NCI-H2029 treated with DMSO at 0.1 percent for 48 hours (cell line): ENCODE measurements at places on chromosomes 3 and 15.

DNA sequence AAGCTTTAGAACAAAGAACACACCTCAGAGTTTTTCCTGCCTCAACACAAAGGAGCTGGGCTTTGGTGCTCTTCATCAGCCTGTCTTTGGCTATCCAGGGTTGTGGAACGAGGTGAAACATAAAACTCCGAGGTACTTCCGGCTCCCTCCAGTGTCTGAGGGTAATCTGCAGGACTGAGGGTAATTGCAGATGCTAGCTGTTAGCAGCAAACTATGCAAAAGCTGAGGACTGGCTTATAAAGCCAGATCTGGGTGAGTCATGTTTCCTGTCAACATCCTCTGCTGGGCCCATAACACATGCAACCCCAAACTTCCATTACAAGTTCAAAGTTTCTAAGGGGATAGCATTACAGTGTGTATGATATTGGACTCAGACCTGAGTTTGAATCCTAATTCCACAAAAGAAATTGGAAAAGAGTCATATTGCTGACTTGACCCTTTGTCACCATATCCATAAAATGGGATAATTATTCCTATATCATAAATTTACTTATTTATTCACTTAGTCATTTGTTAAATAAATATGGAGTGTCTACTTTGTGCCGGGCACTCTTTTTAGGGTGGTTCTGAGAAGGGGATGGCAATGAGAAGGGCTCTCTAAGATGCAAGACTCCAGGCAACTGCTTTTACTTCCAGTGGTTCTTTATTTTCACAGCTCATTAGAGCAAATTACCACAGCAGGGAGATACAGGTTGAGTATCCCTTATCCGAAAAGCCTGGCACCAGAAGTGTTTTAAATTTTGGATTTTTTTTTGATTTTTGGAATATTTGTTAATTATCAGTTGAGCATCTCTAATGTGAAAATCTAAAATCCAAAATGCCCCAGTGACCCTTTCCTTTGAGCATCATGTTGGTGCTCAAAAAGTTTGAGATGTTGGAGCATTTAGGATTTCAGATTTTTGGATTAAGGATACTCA, 9.5 kb upstream of the TRIM69 start:
- DNase-seq = no peak

DNA sequence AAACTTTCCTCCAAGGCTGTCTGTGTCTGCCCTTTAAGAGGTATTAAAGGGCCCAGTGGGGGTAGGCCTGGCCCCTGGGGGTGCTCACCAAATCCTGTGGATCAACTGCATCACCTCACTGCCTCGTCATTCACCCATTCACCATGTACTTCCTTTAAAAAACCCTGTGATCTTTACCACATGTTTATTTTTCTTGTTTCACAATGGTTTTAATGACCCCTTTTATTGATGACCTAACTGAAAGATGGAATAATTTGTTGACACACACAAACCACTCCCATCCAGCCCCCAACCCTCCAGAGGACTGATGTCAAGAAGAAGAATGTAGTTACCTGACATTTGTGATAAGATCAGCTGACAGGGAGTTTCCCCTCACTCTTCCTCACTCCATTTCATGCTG, 40.8 kb downstream of the KCNAB1 start:
- DNase-seq = no peak

DNA sequence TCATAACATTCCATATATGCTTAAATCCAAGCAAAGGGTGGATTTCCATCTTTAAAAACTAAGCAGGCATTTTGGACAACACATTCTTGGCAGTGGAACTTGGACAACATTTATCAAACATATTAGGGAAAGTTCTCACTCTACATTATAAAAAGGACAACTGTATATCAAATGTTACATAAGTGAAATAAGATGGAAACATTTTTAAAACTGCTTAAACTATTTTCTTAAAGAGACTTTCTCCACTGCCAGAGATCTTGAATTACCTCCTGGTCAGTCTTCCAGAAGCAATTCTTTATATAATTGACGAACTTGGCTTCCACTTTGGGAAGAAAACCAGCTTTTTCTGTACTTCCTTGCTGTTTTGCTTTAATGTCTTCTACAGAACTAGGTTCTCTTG, 109.3 kb downstream of the NEO1 start:
- DNase-seq = no peak

DNA sequence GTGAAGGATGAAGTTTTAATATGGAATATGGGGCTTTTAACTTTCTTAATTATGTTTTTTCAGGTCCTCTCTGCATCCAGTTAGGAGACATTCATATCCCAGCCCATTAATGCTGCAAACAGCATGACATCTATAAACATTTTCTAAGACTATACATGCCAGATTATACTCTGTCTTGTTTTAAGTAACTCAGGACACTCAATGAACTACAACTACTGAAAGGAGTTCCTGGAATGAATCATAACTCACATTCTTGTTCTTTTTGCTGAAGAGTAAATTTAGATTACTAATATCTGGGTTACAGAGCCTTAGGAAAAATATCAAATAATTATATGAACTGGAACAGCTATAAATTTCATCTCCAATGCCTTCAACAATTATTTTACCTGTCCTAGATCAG, 167.4 kb downstream of the STAG1 start:
- DNase-seq = no peak

DNA sequence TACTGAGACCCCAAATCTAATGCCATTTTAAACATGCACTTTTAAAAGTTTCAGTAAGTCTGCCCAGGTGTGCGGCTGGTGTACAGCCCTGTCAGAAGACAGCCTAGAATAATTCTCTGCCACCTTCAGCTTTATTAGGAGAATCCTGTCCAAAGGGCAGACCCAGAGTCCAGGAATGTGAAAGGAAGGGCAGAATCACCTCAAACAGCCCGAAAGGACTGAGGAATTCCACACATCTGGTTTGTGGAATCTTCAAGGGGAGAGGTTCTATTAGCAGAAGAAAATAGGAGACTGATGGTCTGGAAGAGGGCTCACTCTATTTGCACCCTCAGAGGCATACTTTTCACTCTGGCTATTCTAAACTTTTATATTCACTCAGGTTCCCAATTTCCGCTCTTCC, 46.6 kb downstream of the TYRO3 start:
- DNase-seq = no peak

- no peak for DNase-seq
Measured at GRCh38 chr3:186516646-186517045, 27.5 kb downstream of the CRYGS start.
